ENCODE measurements at places on chromosomes 2 and 18.

DNA sequence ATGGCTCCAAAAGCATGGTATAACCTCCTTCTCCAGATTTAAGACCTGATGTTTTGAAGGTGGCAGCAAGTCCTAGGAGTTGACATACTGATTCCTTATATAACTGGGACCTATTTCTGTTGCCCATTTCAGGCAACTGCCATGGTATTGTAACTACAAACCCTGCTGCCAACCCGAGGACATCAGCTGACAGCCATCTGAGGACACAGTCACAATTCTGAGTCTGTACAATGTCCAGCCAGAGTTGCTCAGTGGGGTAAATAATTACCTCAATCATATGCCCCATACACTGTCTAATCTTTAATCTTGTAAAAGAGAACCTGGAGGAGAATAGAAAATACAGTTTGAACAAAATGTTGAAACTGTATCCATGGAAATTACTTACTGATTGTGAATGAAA lies 8.7 kb upstream of the GAREM2 start:
- no peak for DNase-seq

DNA sequence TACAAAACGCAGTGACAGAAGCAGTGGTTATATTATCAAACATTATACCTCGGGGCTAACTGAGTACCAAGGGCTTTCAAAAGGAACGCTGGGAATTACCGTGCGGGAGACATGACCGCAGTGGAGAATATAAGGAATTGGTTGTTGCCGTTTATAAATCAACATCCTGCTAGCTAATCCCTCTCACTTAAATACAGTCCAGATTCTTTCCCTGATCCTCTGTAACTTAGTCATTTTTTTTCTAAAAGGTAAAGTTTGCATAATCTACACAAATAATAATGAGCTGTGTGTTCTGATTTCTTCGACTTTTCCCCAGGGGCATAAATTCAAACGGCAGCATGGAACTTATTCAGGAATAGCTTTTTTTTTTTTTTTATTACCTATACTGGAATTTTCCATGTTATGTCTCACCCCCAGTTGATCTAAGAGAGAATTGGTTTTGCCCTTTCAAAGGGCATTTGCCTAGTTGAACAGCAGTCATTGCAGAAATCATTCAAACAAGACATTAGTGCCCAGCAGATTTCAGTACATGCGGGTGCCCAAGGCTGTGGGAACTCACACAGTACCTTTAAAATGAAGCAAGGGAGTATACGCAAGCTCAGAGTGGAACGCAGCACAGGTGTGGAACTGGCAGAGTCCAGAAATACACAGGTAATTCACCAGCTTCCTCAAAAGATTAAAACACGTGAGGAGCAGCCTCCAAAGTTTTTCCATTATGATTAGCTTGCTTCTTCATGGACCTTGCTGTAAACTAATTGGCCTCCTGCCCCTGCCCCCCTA lies 63.9 kb downstream of the SMIM21 start:
- DNase-seq: no peak

- no peak for DNase-seq
Measured at GRCh38 chr2:68747900-68748299, 13.3 kb downstream of the ARHGAP25 start.

DNA sequence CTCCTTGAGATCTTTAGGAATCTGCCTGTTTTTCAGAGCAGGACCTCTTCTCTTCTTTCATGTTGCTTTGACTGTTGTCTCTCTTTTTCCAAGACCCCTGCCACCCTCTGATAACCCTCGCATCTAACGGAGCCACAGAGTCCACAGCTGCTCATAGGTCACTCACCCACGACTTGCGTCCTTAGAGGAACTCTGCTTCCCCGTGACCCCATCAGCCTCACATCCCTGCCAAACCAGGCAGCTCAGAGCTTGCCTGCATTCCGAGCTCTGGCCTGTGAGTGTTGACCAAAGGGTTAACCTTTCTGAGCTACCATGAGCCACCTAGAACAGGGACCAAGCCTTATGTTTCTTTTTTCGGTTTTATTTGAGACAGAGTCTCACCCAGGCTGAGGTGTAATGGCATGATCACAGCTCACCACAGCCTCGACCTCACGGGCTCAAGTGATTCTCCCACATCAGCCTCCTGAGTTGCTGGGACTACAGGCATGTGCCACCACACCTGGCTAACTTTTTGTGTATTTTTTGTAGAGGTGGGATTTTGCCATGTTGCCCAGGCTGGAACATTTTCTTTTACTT lies 36.4 kb downstream of the CABLES1 start:
- DNase-seq: no peak

DNA sequence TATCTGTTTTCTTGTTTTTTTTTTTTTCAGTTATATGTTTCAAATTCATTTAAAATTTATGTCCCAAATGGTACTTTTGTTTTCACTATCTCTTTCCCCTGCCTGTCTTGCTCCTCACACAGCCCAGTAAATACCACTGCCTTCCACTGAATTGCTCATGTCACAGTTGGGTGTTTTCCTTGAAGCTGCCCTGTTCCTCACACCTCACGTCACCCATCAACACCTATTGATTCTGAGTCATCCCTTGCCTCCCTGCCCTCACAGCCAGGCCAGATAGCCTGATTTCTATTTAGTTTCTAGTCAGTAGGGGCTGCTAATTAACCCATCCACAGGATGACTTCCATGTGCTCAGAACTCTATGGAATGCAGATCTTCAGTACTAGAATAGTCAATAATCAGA lies 25.3 kb downstream of the FSHR start:
- no peak for DNase-seq

Measured in non-pigmented ciliary epithelial cell (primary cell).